H54 (cell line): ENCODE measurements at places on chromosomes 13 and 19.
A peak's percentile ranks its signal among the peaks of the same experiment; 100 is the strongest.

DNA sequence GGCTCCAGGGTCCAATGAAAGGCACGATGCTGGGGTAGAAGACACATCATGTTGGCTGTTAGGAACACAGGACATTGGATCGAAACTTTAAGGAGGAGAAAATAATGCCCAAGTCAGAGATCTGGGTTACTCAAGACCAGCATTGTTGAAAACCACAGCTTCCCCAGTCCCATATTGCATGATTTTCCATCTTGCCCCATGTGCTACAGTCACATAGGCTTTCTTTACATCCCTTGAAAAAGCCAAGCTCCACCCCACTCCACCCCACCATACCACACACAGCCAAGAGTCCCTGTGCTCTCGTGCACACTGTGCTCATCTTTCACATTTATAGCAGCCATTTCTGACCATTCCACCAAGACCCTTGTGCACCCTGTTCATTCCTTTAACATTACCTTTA, 636.2 kb downstream of the DIAPH3 start:
- no peak for DNase-seq

GRCh38 chr13:52048516-52048915, 24.0 kb downstream of the UTP14C start:
- DNase-seq: no peak

DNA sequence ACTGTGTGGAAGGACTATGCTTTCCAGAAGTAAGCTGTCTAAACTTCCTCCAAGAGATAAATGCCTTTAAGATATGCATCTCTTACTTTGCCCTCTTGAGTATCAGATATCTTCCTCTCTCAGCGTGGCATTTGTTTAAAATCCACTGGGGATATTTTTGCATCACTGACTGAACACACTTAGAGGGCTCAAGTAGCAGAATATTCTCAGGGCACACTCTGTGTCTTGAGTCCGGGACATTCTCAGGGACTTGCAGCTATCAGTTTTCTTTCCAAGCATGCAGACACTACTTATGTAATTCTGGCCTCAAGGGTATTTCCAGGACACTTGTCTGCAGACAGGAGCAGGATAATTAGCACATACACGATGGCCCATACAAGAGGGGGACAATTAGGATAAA, 84.7 kb downstream of the ERCC5 start:
- no peak for DNase-seq

- no peak for DNase-seq
These were observed 86.1 kb downstream of the DHRS12 start for GRCh38 chr13:51717786-51718398.

DNA sequence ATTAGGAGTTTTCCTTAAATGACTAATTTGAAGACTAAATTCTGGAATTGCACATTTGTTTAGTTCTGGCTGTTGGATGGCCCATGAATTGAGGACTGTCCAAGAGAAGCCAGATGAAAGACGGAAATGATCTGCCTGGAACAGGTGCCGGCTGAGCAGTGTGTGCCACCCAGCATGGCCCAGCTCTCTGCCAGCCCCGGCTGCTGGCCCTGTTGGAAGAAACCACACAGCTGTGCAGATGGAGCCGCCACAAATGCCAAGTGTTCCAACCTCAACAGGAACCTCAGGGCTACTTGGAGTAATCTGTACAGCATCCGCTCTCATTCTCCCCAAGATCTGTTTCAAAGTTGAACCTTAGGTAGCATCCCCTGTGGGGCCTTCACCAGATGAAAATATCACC, 67.0 kb upstream of the STARD13 start:
- DNase-seq: no peak

- no peak for DNase-seq
These were observed 57.4 kb downstream of the PEPD start for GRCh38 chr19:33464010-33464732.

DNA sequence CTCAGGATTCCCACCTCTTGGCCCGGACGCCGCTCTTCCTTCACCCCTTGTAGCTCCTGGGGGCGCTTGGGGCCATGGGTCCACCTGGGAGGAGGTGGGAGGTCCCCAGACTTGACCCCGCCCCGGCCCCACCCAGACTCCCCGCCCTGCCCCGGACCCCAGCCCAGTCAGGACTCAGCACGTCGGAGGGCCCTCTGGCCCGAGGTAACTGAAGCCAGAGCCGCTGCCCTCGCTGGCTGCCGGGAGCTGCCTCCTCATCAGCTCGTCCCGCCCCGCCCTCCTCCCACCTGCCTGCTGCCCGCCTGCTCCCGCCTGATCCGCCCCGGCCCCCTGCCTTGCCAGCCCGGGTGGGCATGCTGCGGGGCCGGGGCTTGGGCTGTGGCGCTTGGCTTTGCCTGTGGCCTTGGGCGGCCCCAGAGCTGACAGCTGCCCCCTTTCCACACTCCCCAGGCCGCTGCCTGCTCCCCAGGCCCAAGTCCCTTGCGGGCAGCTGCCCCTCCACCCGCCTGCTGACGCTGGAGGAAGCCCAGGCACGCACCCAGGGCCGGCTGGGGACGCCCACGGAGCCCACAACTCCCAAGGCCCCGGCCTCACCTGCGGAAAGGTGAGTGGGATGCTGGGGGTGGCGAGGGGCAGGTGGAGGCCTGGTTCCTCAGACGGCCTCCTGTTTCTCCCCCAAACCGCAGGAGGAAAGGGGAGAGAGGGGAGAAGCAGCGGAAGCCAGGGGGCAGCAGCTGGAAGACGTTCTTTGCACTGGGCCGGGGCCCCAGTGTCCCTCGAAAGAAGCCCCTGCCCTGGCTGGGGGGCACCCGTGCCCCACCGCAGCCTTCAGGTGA, 9.4 kb downstream of the ARHGAP33 start:
- no peak for DNase-seq

GRCh38 chr13:27634231-27634630, 12.5 kb downstream of the POLR1D start:
- no peak for DNase-seq

DNA sequence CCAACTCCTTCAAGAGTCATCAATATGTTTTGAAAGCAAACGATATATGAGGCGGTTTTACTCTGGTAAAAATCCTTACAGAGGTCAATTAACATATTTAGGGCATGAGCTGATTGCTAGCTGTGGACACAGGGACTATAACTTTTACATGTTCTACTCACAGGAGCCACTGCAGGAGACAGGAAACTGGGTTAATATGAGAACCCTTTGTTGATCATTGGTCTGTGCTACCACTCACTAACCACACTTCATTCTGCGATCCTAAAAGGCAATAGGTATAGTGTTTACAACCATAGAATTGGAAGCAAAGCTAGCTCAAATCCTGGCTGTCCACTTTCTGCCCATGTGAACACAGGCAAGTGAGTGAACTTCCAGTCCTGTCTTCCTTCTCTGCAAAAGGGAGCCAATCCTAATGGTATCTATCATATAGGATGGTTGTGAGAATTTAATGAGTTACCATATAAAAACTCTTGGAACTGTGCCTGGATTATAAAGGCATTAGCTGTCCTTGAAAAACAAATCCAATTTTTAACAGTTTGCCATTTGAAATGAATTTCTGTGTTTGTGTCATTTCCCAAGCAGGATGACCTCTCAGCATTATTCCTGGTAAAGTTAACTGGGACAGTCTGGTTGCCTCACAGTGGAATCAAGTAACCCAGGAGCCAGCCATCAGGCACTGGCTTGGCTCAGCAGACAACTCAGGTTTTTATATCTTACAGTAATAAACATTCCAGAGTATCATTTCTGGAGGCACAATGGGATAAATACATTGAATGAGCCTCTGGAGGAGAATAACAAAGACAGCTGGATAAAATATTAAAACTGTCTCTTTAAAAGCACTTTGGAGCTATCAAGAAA, 29.8 kb upstream of the RAP2A start:
- no peak for DNase-seq

GRCh38 chr13:43908156-43909126, 28.7 kb downstream of the LACC1 start:
- no peak for DNase-seq

DNA sequence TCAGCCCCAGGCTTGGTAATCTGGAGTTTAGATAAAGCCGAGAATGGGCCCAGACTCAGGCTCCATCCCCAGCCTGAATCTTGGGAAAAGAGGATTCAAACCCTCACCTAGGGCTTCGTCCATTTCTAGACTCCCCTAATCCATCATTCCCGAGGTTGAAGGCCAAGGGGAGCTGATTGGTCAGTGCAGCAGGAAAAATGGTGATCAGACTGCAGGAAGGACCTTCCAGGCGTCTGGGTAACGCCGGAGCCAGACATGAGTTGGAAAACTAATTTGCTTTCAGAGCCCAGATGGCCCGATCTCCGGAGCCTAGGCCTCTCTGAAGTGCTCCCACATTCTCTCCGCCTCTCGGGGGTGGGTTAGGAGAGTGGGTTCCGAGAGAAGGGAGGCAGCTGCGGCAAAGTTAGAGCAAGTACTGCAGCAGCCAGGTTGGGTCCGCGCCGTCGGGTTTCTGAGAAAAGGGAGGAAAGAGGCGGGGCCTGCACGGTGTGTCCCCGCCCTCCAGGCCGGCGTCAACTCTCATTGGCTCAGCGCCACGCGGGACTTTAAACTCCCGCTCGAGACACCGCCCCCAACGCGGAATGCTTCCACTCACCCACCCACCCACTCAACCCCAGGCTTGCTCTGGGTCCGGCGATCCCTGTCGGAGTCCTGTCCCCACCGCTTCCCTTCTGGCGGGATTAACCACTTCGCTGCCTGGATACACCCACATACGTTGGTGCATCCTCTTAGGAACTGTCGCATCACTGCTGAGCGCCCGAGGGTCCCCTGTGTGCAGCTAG, 788 bp upstream of the RTBDN start:
- no peak for DNase-seq

GRCh38 chr13:52348071-52348470, 57.9 kb downstream of the THSD1 start:
- peak; percentile 26 for DNase-seq
